Chondrocyte (in vitro differentiated cells): ENCODE measurements at places on chromosomes 6 and 20.

- no peak for DNase-seq
Observed at GRCh38 chr6:159044899-159045727, at the start of gene TAGAP. Gene TAGAP (minus strand): TSS chr6:159044991. CDS start chr6:159044146, 845 bp downstream.

DNA sequence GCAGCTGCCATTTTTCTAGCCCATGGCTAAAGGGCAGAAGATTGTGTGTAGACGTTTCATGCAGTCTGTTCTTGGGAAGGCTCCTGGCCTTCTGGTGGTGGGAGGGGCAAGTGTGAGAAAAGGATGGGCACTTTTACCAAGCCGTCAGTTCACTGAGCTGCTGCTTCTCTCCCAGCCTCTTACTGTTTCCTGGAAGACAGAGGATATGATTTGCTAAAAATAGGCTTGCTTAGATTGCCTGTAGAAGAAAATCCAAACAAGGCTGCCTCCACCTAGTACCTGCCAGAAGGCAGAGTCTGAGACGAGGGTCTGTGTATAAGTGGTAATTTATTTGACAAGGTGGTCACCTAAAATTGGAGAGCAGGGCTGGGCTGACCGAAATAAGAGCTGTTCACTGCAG is 7.5 kb downstream of the KIZ start:
- no peak for DNase-seq

DNA sequence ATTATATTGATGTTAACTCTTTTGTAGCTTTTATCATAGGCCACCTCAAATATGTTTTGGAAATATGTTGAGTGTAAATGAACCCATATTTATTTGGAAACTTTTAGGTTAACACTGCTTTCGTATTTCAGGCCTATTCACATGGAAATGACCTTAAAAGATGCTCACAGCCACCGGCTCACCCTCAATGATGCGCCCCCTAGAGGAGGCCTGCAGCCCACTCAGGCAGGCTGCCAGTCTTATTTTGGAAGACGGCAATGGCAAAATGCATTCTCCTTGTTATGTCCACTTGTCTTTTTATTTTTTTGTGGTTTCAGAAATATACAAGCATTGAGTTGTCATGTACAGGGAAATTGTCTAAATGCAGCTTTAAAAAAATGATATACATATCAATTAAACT is 869.7 kb downstream of the PHF3 start:
- no peak for DNase-seq

- no peak for DNase-seq
Observed at GRCh38 chr20:50283922-50284810, 93.5 kb downstream of the CEBPB start.

- no peak for DNase-seq
Observed at GRCh38 chr20:49811825-49812506, 662 bp upstream of the SLC9A8 start.

GRCh38 chr20:33313686-33314314 is 30.8 kb downstream of the BPIFB1 start:
- no peak for DNase-seq

- DNase-seq, result no peak
Observed at GRCh38 chr20:63402860-63403220, 41.7 kb upstream of the CHRNA4 start.

GRCh38 chr6:159041181-159041580 is 3.6 kb downstream of the TAGAP start:
- DNase-seq, result no peak

DNA sequence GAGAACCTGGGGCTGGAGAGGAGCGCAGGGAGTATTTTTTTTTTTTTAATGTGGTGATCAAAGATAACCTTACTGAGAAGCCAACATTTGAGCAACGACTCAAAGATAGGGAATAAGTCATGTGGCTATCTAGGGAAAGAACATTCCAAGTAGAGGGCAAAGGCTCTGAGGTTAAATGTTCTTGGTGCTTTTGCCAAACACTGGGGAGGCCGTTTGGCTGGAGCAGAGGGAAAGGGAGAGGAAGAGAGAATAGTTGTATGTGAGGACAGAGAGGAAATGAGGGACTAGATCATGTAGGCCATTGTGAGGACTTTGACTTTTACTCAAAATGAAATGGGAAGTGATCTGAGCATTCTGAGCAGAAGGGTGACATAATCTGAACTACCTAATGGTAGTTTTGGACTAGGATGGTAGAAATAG is 27.8 kb downstream of the ACSS2 start:
- no peak for DNase-seq

GRCh38 chr6:2111162-2111677 is 134.2 kb downstream of the GMDS start:
- DNase-seq, result no peak

GRCh38 chr6:41013466-41014153 is 25.4 kb downstream of the UNC5CL start:
- no peak for DNase-seq

GRCh38 chr6:7052443-7053011 is 55.2 kb upstream of the RREB1 start:
- no peak for DNase-seq

GRCh38 chr20:49987868-49988690 is 5.3 kb downstream of the SNAI1 start:
- DNase-seq, result no peak

GRCh38 chr6:36297051-36297450 is 27.2 kb downstream of the PNPLA1 start:
- no peak for DNase-seq
